A549 treated with GW870086 at 1 μM for 4 hours (cell line): ENCODE measurements at places on chromosomes 5 and 9. TPM values are rescaled to one million over a fixed set of nuclear protein-coding genes. Genes with fewer than 3 reads are reported as not detected.

Gene P4HA2
- 44.8 to 51.8 TPM (median 50.6 TPM) in 5 replicates for total RNA-seq

Gene PCDHGB5
- total RNA-seq, result 1.9 to 2.7 TPM (median 2.3 TPM) in 5 replicates

Gene CCDC171
- 0.23 to 0.58 TPM (median 0.35 TPM) in 5 replicates for total RNA-seq

Gene TMEM167A
- 48.3 to 90.2 TPM (median 78.1 TPM) in 5 replicates for total RNA-seq

Gene MCC
- total RNA-seq, result 0.19 to 0.33 TPM (median 0.20 TPM) in 5 replicates

Gene RC3H2
- 13.4 to 23.9 TPM (median 20.9 TPM) in 5 replicates for total RNA-seq

Gene SLC2A8
- total RNA-seq, result 9.6 to 16.7 TPM (median 15.0 TPM) in 5 replicates

Gene ADGRV1
- total RNA-seq, result 0.46 to 1.3 TPM (median 0.83 TPM) in 5 replicates

Gene GCNT4
- 0.29 to 0.37 TPM (median 0.31 TPM) in 5 replicates for total RNA-seq

Gene TEK
- total RNA-seq, result 0.07 to 0.16 TPM (median 0.11 TPM) in 5 replicates

Gene FBP2
- total RNA-seq, result not detected in 5 replicates

Gene MYMK
- total RNA-seq, result not detected in 5 replicates
